Bone marrow (tissue), 2 donors: ENCODE measurements at places on chromosomes 4 and X.

- DNase-seq = no peak
Observed at GRCh38 chrX:42748067-42748850, 29.7 kb downstream of the PPP1R2C start.

GRCh38 chrX:29535212-29536162, 679.9 kb upstream of the MAGEB2 start:
- no peak for DNase-seq

GRCh38 chr4:88138561-88138960, 19.9 kb downstream of the ABCG2 start:
- no peak for DNase-seq

DNA sequence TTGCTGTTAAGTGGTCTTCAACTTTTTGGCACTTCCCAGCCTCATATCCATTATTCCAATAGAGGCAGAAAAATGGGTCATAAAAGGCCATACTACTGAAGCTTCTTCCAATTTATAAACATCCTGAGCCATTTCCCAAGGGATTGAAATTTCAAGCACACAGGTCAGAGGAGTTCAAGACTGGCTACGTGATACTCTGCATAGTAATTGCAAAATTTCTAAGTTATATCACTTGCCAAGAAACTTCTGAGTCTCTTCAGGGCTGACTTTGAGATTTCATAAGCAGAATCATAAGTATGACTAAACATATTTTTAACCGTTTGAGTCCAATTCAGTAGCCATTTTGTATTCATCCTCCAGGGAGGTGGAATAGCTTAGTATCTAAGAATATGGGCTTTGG, 75.6 kb upstream of the RXFP1 start:
- no peak for DNase-seq

DNA sequence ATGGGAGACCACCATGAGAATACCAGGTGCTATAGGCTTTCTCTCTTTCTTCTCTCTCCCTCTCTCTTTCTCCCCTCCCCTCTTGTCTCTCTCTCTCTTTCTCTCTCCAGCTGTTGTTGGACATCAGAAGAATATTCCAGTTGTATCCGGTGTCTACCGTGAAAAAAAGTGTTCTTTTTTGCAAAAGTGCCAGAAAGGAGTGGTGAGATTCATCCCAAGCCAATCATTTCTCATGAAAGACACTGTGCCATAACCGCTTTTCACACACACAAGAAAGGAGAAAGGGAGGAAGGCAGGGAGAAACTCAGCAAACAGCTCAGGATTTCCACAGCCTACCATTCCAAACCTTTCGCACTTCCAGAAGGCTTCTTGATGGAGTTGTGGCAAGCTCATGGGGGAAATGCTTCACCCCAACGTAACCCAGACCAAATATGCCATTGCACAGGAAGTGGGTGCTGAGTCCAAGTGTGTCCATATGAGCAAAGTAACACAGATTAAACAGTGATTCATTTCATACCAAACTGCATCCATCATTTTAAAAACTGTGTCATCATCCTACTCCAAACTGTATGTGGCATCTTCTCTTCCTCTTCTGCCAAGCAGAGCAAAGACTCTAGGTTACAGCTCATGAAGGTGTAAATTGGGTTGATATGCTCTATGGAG, 224.0 kb downstream of the APBB2 start:
- no peak for DNase-seq

GRCh38 chr4:31272331-31273061, 552.3 kb downstream of the PCDH7 start:
- no peak for DNase-seq

- DNase-seq = peak; percentile 11
Observed at GRCh38 chrX:118519411-118520215, 24.0 kb downstream of the DOCK11 start.

GRCh38 chr4:41212616-41213203, 1.6 kb downstream of the APBB2 start:
- no peak for DNase-seq

DNA sequence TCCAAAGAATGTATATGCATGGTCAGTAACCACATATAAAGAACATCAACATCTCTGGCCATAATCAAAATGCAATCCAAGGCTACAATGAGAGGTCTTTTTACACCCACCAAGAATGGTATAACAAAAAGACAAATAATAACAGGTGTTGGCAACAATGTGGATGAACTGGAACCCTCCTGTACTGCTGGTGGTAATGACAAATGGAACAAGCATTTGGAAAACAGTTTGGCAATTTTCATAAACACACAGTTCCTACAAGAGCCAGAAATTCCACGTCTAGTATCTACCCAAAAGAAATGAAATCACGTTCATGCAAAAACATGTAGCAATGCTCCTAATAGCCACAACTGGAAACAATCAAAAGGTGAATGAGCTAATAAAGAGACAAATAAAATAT, 11.7 kb downstream of the UGT2B4 start:
- DNase-seq = no peak

- no peak for DNase-seq
Observed at GRCh38 chrX:103747163-103747562, 29.5 kb upstream of the PLP1 start.

DNA sequence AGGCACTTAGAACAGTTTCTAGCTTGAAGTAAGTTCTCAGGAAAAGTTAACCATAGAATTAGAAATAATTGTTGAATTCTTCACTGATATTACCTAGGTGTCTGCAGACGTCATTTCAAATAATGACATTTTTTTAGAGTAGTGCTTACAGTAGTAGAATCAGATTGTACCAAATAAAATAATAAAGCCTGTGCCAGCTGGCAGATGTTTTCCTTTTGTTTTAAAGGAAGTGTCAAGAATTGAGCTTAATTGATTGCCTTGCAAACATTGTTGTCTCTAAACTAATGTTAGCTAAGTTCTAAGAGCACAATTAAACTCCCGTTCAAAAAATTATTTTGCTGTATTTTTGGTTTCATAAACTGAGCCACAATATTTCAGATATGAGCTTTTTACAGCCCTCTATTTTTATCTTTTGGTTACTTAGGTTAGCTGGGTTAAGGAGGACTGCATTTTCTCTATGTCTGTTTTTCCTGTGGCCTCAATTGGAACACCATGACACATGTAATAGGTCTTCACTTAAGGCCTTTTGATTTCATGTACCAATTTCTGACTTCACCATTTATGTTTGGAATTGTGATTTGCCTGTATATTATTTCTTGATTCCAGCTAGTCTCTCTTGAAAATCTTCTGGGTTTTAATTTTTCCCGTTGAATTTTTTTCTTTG, 64.2 kb downstream of the DCUN1D4 start:
- no peak for DNase-seq

DNA sequence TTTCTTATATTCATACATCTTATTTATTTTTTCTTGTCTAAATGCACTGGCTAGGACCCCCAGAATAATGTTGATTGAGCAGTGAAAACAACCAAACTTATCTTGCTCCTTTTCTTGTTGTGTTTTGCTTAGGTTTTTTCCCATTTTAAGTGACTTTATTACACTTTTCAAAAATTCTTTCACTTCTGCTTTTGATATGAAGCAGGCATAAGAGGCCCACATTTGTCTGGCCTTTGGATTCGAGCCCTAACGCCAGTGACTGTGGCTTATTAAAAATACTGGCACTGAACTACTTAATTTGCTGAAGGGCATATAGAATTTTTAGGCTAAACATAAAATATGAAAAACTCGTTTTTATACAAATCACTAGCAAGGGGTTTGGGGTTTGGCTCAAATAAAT, 197.0 kb downstream of the ASB9 start:
- no peak for DNase-seq

GRCh38 chrX:115259238-115259875, 25.5 kb upstream of the LRCH2 start:
- DNase-seq = no peak

- no peak for DNase-seq
Observed at GRCh38 chr4:68987007-68987406, 35.4 kb upstream of the UGT2A3 start.

DNA sequence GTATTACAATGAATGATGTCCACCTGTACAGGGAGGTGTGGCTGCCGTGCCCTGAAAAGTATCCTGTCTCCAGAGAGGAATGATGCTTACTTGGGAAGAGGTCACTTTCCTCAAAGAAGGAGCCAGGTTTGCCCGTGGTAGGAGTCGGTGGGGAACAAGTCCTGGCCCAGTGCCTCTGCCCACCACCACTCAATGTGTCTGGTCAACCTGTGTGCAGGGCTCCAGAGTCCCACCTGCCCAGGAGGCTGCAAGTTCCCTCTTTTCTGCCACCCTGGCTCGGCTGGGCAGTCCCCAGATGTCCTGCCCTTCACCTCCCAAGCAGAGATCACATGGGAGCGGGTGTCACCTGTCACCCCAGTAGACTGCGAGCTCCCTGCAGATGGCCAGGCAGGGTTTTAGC, 75.4 kb upstream of the C4orf50 start:
- DNase-seq = no peak

- no peak for DNase-seq
Observed at GRCh38 chr4:2583092-2583491, 46.6 kb downstream of the FAM193A start.

GRCh38 chrX:112941209-112941837, 100.7 kb upstream of the AMOT start:
- DNase-seq = no peak

DNA sequence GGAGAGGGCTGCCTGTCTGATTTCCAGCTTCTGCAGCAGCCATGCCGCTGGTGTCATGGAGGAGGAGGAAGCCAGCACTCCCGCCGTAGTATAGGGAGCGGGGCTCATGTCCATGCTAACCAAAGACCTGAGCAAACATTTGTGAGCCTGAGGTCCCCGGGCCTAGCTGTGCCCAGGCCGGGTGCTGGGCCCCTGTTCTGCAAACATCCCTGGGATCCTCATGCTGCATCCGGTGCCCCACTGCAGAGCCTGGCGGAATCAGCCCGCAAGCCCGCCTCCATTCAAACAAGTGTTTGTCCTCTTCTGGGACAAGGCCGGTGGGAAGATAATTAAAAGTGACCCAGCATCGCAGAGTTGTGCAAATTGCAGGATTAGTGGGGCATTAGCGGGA, 106.3 kb downstream of the SORCS2 start:
- DNase-seq = no peak

DNA sequence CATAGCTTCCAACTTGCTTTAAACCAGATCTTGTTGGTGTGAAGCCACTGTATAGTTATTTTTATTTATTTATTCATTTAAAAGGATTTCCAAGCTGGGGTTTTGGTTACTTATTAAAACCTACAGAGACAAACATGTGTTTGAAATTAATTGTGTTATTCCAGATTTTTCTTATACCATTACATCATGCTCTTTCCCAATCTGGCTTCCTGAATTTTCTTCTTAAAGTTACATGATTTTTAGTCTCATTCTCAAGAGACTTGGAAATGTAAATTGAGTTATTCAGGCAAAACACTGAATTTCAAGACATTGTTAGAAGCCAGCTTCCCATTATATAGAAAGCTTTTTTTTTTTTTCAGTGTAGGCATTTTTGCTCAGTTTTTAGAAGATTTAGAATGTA, 381.9 kb downstream of the IL1RAPL1 start:
- DNase-seq = no peak

DNA sequence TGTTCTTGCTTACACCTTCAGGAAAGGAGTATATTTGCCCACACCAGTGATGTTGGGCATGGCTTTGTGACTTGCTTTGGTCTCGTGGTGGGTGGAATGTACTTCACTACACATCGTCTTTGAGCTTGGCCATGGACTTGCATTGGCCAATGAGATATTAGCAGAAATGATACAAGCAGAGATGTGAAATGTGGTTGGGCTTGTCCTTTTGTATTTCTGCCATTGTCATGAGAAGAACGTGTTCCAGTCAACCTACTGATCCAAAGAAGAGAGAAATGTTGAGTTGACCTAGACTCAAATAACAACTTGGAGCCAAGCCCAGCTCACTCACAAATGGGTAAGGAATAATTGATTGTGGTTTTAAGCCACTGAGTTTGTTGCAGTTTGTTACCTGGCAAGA, 138.4 kb upstream of the ARX start:
- DNase-seq = no peak

GRCh38 chr4:17811078-17811603, 362 bp downstream of the NCAPG start:
- peak; percentile 47 for DNase-seq

DNA sequence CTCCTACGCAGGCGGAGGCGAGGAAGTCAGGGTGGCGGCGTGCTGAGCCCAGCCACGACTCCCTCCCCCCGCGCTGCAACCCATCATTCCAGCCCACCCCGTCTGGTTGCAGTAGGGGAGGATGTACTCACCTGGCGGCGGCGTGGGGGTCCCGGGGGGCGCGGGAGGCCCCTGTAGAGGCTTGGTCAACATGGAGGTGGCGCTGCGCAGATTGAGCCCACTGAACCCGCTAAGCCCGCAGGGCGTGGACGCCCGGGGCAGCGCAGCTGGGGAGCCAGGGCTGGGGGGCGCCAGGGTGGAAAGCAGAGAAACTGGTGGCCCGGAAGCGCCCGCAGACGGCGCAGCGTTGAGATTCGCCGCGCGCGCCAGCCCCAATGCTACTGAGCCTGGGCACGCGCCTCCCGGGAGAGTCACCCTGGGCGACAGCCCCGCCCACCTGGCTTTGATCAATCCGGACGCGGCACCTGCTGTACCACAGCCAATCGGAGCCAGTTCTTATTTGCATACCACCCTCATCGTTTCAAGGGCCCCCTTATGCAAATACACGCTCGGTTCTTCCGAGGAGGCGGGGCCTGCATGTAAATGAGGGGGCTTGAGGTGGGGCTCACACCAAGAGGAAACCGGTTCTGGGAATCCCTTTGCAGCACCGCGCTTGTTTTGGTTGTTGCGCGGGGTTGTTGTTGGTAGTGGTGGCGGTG, at the start of gene PIM2:
PIM2 (minus strand) TSS at position 382 of the 698 bp plus-strand sequence; CDS start at position 192, 190 bp downstream.
- DNase-seq = peak; percentile 59

DNA sequence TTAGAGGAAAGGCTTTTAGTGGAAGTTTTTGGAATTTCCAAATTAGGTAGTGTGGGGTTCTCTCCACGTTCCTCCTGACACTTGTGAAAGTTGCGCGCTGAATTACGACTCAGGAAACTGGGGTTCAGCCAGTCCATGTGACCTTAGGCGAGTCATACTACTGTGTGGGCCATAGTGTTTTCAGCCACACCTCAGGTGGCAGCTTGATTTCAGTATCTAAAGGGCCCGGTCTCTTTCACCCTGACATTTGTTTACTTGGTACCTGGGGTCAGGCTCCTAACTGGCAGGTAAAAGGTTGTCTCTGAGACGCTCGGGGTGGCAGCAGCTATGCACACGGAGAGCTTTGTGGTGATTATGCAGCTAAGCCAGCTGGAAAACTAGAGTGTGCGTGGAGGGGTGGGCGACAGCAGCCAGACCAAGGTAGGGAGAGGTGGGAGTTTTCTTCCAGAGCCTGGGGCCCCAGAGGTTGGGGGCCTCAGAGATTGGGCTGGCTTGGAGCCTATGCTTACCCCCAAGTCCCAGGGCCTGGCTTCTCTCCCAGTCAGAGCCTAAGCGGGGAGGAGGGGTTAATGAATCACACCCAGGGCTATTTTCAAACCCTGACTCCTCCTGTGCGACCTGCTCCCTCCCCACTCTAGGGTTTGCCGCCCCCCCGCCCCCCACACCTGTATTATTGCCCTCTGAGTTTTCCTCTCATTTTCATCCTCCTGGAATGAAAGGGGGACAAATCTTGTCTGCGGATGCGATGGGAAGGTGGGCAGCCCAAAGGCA, 47.2 kb downstream of the STARD8 start:
- DNase-seq = no peak

DNA sequence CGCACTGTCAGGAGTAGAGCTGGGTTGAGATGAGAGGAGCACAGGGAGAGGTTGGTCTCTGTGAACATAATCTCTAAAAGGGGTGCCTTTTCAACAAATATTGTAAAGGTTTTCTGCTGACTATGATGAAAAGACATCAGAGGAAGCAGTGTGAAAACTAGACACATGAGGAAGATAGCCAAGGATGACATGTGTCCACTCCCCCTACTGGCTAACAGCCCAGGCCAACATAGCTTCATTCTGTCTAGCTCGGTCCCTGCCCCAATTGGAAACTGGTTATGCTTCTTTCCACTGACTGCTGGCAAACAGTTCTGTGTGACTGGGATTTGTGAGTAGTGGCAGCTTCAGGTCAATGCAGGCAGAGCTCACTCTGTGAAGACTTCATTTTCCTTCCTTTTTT, 115.4 kb upstream of the ESX1 start:
- DNase-seq = no peak
